ENCODE measurements at places on chromosomes 13 and 19.

DNA sequence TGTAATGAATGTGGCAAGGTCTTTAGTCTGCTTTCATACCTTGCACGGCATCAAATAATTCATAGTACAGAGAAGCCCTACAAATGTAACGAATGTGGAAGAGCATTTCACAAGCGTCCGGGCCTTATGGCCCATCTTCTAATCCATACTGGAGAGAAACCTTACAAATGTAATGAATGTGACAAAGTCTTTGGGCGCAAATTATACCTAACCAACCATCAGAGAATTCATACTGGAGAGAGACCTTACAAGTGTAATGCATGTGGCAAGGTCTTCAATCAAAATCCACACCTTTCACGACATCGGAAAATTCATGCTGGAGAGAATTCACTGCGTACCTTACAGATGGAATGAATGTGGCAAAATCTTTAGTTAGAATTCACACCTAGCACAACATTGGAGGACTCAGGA is 3.3 kb upstream of the ZNF880 start:
- DNase-seq: no peak

DNA sequence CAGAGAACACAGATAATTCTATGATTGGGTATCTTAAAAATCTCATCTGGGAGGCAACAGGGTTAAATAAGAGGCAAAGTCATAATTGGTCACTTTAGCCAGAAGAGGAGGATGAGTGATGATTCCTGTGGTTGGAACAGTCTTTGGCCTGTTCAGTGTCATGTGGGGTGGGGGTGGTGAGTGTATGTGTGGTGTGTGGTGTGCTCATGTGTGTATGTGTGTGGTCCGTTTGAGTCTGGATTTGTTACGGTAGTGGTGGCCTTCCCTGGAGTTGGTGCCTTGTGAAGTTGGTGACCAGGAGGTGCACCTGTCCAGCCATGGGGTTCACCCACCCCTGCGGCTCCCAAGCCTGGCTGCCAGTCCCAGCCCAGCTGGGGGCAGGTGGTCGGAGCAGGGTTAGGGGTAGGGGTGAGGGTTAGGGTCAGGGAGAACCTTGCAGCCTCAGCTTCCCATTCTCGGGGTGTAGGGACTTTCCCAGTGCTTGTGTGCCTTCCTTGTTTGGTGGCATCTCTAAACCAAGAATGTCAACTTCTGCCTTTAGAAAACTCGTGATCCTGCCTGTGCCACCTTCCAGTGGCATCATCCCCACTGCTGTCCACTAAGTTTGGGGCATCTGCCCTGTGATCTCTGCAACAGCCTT is 97.5 kb downstream of the RAB20 start:
- no peak for DNase-seq

DNA sequence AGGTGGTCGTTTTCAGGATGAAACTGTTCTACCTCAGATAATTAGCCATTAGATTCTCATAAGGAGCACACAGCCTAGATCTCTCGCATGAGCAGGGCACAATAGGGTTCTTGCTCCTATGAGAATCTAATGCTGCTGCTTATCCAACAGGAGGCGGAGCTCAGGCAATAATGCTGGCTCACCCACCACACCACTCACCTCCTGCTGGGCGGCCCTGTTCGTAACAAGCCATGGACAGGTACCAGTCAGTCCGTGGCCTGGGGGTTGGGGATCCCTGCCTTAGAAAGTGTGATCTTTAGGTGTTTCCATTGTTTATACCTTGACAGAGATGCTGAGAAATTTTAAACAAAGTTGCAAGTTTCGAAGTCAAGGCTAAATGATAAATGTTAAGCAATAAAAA is 344.6 kb upstream of the HTR2A start:
- no peak for DNase-seq

DNA sequence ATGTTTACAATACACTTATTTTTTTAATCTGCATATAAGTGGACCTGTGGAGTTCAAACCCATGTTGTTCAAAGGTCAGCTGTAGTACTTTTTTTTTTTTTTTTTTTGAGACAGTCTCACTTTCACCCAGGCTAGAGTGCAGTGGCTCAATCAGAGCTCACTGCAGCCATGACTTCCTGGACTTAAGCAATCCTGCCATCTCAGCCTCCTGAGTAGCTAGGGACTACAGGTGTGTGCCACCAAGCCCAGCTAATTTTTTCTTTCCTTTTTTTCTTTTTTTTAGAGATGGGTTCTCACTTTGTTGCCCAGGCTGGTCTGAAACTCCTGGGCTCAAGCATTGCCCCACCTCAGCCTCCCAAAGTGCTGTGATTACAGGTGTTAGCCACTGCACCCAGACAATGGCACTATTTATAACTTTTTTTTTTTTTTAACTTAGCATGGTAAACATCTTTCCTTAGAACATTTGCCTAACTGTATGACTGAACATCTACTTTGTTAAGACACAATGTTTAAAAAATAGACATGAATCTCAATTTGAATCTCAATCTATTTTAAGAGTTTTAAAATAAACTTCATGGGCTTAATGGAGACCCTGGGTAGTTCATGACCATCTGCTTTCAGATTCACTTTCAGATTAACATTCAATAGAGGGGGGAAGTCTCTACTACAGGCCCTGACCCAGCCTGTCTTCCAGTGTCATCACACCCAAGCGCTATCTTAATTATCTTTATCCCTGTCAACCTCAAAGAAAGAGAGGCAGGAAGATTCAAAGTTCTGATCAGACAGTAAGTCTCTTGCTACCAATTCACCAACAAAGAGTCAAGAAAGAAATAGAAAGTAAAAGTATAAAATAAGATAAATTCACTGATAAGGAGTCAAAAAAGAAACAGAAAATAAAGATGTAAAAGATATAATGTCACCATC is 97.7 kb upstream of the DOCK9 start:
- DNase-seq: no peak

- no peak for DNase-seq
These were observed 1.7 kb upstream of the IFT88 start for GRCh38 chr13:20565115-20565736.

GRCh38 chr13:52048516-52048915 is 24.0 kb downstream of the UTP14C start:
- no peak for DNase-seq

- no peak for DNase-seq
These were observed 18.8 kb downstream of the FAM124A start for GRCh38 chr13:51240958-51241357.

GRCh38 chr13:26695891-26696311 is 64.7 kb downstream of the GPR12 start:
- DNase-seq: no peak

DNA sequence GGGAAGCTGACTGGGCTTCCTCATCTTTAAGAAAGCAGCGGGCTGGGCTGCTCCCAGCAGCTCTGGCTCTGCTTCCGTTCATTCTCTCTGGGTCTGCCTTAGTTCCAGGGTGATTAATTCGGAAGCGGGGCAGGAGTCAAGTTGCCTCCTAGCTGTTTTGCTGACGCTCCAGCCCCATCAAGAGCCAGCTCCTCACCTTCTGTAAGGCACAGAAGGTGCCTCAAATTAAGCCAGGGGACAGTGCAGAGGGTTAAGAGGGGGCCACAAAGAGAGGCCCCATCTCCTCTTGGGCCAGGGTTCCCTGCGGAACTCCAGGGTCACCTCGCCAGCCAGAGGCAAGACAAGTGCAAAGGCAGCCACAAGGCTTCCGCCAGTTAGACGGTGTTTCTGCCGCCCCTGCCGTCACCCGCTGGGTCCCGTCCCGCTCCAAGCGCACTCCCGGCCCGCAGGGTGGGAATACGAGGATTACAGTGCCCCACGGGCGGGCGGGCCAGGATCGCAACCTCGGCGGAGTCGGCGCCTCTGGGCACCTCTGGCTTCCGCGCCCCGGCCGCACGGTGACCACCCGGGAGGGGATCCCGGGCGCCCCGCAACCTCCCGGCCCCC is 508 bp downstream of the SLC15A1 start:
- DNase-seq: no peak

GRCh38 chr13:60431108-60431700 is 34.2 kb downstream of the TDRD3 start:
- no peak for DNase-seq

DNA sequence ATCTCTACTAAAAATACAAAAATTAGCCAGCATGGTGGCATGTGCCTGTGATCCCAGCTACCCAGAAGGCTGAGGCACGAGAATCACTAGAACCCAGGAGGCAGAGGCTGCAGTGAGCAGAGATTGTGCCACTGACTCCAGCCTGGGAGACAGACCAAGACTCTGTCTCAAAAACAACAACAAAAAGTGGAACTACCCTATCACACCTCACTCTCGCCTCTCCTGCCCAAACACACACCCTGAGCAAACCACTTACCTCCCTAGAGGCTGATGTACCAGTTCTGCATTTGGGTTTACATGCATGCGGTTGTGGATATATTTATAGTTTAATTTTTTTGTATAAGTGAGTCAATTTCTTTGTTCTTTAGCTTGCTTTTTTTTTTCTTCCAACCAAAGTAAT is 7.7 kb upstream of the PTOV1 start:
- DNase-seq: no peak

DNA sequence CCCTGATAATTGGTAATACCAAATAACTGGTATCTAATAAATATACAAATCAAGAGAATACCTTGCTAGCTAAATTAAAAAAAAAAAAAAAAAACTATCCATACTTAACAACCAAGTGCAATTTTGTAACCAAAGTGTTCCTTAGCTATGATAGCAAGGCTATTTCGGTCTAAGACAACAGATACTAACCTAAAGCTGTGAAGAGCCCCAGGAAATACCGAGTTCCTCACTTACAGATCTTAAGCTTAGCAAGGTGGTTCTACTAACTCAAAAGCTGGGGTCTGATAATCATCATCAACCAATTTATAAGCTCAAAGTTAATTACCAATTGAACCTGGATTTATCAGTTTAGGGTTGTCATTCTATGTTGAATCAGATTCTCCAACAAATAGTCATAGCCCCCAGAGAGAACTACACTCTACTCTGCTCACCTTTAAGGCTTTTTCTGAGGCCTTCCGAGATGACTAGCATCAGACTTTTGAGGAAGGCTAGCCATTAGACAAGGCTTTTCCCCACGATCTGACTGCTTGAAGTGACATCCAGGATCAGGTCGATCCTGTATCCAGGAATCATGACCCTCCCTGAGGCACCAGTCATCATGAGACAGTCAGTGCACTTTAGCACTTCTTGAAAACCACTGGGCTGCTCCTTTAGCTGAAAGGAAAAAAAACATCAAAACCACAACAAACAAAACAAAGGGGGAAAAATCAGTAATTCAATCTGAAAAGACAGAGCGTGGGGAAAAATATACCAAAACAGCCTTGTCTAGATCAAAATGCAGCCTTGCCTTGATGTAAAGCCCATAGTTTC is 31.9 kb downstream of the INTS6 start:
- no peak for DNase-seq

DNA sequence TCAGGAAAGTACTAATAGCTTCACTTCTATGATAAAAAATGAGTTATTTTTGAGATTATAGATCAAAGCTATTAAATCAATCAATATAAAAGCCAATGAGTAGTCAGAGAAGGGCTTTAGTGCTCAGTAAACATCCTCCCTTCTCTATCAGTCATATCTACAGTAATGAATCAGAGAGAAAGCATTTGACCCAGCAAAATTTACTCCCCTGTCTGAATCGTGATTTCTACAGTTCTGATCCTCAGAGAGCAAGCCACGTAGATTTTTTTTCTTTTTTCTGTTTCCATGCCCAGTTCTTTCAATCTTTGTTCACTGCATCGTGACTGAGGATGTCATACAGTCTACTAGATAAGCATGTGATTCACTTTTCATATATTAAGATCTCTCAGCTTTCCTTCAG is 16.2 kb upstream of the MBNL2 start:
- no peak for DNase-seq

DNA sequence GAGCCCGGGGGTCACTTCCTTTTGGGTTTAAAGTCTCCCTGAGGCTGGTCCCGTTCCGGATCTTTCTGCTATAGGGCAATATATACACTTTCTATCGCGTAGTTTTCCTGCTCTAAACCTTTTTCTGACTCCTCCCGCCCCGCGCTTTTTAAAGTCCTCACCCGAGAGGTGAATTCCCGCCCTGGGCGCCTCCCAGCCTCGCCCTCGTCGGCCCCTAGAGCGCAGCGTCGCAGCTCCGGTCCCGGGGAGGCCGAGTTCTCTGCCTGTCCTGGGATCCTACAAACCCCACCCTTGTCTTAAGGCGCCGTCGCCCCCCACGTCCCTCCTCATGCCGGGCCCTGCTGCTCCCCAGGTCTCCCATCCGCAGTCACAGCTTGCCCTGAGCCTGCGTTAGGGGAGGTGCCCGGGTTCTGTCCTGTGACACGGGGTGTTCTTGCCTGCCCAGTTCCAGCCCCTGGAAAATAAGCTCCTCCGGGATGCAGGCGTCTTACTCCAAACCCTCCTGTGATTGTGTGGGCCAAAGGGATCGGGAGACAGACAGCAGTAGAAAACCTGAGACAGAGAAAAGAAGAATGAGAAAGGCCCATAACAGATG is 491 bp downstream of the ZNF525 start:
- DNase-seq: no peak

GRCh38 chr19:50794876-50795663 is 4.9 kb downstream of the ACP4 start:
- DNase-seq: peak; percentile 26

- DNase-seq: no peak
These were observed 11.5 kb upstream of the CCNE1 start for GRCh38 chr19:29800100-29800825.

GRCh38 chr13:113231306-113232207 is 22.1 kb downstream of the CUL4A start:
- DNase-seq: no peak

DNA sequence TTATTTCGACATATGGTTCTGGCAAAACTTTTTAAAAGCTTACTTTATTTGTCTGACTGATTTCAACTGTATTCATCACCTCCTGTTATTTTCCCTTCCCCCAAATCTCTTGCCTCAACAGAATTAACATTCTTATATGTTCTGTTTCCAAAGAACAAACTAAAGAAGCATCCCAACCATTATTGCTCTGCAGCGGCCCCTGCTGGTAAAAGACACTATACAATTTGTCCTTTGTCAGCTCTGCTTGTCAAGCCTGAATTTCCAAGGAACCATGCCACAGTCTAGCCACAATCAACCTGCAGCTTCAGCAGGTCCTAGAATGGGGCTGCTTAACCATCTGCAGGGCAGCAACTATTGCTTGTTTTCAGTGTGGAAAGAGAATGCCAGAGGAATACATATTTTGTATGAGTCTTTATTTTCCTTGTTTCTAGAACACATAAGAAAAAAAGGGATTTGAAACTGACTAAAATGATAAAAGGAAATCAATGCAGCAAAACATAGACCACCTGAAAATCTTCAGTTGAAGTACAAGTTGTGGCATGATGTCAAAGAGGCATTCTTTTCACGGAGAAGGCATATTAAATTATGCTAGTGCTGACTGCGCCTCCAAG is 845.3 kb downstream of the DIAPH3 start:
- no peak for DNase-seq

- DNase-seq: no peak
These were observed 16.5 kb downstream of the IRS2 start for GRCh38 chr13:109769921-109770320.

GRCh38 chr13:20831933-20832332 is 58.2 kb upstream of the EEF1AKMT1 start:
- peak; percentile 91 for DNase-seq

DNA sequence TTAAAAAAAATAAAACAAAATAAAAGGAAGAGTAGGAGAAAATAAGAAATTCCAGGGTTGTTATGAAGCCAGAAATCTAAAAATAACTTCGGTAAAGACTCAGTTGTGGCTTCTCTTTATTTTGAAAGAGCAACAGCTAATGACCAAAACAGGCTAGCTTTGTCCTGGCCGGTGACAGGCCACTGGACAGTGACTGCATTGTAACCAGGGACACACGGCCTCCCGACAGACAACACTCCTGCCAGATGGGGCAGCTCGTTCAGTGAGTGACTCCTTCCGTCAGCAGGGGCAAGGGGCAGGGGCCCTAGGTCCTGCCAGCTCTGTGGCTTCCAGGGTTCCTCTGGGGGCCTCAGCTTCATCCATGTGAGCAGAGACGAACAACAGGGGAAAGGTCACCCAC is 173.4 kb downstream of the KATNAL1 start:
- no peak for DNase-seq
